ENCODE measurements at places on chromosomes 1 and 21. TPM values are rescaled to one million over a fixed set of nuclear protein-coding genes. Genes with fewer than 3 reads are reported as not detected.

PTPN22 gene
- 57.7 TPM for total RNA-seq

FLG gene
- not detected for total RNA-seq

GRCh38 chr1:41281334-41281733 lies 39.2 kb upstream of the SCMH1 start:
- H3K36me3 ChIP-seq = no peaks in the 10 kb centered on the region
- no peaks in the 10 kb centered on the region for H3K4me1 ChIP-seq
- DNase-seq = no peak
- H3K27ac ChIP-seq = no peak overlapping the region
- H3K27me3 ChIP-seq = peaks cover 10% of the 10 kb centered on the region

GRCh38 chr21:37534431-37534830 lies 167.9 kb downstream of the DYRK1A start:
- no peaks in the 10 kb centered on the region for H3K4me1 ChIP-seq
- H3K36me3 ChIP-seq = no peaks in the 10 kb centered on the region
- no peak for DNase-seq
- H3K4me3 ChIP-seq = no peak overlapping the region
- no peak overlapping the region for H3K27ac ChIP-seq
- H3K27me3 ChIP-seq = peaks cover 8% of the 10 kb centered on the region

IFI44 gene
- 7.6 TPM for total RNA-seq

DNA sequence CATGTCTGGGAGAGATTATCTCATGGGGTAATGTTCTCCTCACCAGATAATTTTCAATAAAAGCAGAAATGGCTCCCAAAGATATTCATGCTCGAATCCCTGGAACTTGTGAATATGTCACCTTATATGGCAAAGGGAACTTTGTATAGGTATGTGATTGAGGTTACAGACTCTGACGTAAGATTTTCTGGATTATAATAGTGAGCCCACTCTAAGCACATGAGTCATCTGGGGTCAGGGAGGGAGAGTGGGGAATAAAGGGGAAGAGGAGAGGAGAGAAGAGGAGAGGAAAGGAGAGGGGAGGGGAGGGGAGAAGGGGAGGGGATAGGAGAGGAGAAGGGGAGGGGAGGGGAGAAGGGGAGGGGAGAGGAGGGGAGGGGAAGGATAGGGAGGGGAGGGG lies 1193.9 kb downstream of the PLA2G4A start:
- H3K36me3 ChIP-seq = no peaks in the 10 kb centered on the region
- no peaks in the 10 kb centered on the region for H3K27me3 ChIP-seq
- no peak overlapping the region for H3K4me3 ChIP-seq
- H3K4me1 ChIP-seq = no peaks in the 10 kb centered on the region
- H3K27ac ChIP-seq = no peak overlapping the region
- no peak for DNase-seq

DNA sequence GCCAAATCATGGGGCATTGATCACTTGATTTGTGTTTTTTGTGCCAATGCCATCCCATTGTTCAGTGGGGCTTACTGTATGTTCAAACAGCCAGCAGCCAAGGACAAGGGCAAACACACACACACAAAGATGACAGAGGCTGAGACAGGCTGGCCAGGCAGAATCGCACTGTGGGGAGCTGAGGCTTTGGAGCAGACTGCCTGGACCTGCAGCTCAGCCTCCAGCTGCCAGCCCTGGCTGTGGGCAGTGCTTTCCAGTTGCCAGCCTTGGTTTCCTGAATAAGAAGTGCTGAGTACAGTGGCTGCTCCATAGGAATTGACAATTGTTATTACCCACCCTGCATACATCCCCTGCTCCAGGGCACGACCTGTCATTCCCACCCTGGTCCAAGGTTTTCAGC lies 16.9 kb upstream of the PCP4 start:
- H3K27me3 ChIP-seq = no peaks in the 10 kb centered on the region
- H3K4me3 ChIP-seq = no peak overlapping the region
- no peaks in the 10 kb centered on the region for H3K4me1 ChIP-seq
- H3K27ac ChIP-seq = no peak overlapping the region
- H3K36me3 ChIP-seq = no peaks in the 10 kb centered on the region
- DNase-seq = no peak

BCL2L15 gene
- total RNA-seq = 1.2 TPM

OR2T2 gene
- total RNA-seq = not detected

HTR1D gene
- not detected for total RNA-seq

- no peaks in the 10 kb centered on the region for H3K27me3 ChIP-seq
- H3K36me3 ChIP-seq = no peaks in the 10 kb centered on the region
- H3K27ac ChIP-seq = no peak overlapping the region
- H3K4me3 ChIP-seq = no peak overlapping the region
Measured at GRCh38 chr1:240414237-240414636, 197.7 kb downstream of the GREM2 start.

DNA sequence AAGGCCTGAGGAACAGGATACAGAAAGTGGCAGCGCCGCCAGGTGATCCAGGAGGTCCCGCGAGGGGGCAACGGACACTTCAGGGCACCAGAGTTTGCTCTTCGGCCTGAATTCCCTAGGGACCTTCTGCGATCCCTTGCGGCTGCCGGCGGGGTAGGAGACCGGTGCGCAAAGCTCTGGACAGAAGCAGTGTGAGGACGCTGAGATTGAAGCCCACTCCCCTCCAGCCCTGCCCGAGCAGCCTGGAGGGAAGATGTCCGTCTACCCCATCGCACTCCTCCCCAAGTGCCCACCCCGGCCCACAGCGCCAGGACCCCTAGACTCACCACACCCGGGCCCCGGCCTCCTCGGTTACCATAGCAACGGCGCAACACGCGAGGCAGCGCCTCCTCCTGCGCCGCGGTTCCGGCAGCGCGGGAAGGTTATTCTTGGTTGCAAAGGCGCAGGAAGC lies at the start of gene ANKRD45:
Gene ANKRD45 (minus strand): TSS at position 361 of the 451 bp plus-strand sequence. CDS start 10,433 bp downstream, outside the sequence.
- DNase-seq = peak; percentile 15
- H3K4me3 ChIP-seq = no peak within 1 kb of the TSS
- H3K27me3 ChIP-seq = peaks cover 14% of the 10 kb centered on the region
- H3K36me3 ChIP-seq = no peaks in the 10 kb centered on the region

AMY1A gene
- not detected for total RNA-seq

DNA sequence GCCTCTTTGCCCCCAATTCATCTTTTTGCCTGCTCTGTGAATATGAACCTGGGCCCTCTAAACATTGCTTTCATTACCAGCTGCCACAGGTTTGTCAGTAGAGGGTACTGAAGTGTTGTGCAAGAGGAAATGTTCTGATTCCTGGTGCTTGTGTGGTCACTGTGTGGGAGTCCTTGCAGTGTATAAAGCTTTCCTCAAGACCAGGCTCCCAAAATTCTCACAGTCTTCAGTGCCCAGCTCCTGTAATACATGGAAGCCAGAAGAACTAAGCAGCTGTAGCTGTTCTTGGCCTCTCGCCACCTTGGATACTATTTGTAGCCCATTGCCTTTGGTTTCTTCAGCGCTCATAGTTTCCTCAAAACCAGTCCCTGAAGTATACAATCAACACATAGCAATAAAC lies 1046.2 kb downstream of the BRINP3 start:
- DNase-seq = no peak
- H3K4me3 ChIP-seq = no peak overlapping the region
- H3K36me3 ChIP-seq = no peaks in the 10 kb centered on the region
- H3K27me3 ChIP-seq = no peaks in the 10 kb centered on the region
- H3K27ac ChIP-seq = no peak overlapping the region

DNA sequence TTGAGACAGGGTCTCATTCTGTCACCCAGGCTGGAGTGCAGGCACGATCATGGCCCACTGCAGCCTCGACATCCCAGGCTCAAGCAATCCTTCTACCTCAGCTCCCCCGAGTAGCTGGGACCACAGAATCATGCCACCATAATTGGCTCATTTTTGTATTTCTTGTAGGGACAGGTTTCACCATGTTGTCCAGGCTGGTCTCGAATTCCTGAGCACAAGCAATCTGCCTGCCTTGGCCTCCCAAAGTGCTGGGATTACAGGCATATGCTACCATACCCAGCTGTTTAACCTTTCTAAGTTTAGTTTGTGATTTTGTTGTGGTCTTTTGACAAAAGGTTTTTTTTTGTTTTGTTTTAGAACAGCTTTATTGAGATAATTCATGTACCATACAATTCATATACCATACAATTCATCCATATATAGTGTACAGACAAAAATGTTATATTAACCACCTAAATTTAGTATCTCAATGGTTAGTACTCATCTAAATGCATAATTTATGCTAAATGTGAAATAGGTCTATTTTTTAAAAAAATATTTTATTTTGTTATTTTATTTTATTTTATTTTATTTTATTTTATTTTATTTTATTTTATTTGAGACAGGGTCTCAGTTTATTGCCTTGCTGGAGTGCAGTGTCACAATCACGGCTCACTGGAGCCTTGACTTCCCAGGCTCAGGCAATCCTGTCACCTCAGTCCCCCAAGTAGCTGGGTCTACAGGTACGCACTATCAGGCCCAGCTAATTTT lies 8.9 kb downstream of the ZMPSTE24 start:
- peaks cover 45% of the 10 kb centered on the region for H3K36me3 ChIP-seq
- H3K27ac ChIP-seq = no peak overlapping the region
- no peak overlapping the region for H3K4me3 ChIP-seq
- DNase-seq = no peak
- H3K27me3 ChIP-seq = no peaks in the 10 kb centered on the region

- H3K4me1 ChIP-seq = no peaks in the 10 kb centered on the region
- no peaks in the 10 kb centered on the region for H3K36me3 ChIP-seq
- no peak overlapping the region for H3K4me3 ChIP-seq
- H3K27ac ChIP-seq = no peak overlapping the region
- no peaks in the 10 kb centered on the region for H3K27me3 ChIP-seq
Measured at GRCh38 chr1:105087506-105087905, 1337.8 kb downstream of the AMY1C start.

- no peak overlapping the region for H3K27ac ChIP-seq
- H3K4me1 ChIP-seq = no peaks in the 10 kb centered on the region
- H3K4me3 ChIP-seq = no peak overlapping the region
- H3K27me3 ChIP-seq = no peaks in the 10 kb centered on the region
- H3K36me3 ChIP-seq = no peaks in the 10 kb centered on the region
Measured at GRCh38 chr1:56972976-56973375, 7.2 kb upstream of the C8B start.

CR1 gene
- 3.7 TPM for total RNA-seq

RUNX3 gene
- 218 TPM for total RNA-seq

DNA sequence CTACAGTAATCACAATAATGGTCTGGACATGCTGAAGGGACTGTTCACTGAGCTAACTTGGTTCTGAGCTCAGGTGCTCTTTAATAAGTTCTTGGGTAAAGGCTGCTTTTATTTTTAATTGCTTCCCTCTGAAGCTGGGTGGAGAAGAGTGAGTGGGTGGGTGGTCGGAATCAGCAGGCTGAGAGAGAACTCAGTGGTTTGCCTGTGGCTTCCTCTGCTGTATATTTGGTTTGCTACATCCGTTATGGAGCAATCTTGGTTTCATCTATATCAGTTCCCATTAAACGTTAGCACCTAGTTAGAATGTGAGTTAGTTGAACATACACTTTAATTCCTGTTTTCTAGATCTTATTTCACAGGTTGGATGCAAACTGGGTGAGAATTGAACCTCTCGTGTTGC lies 23.3 kb downstream of the CNIH4 start:
- DNase-seq = peak; percentile 57
- no peak overlapping the region for H3K27ac ChIP-seq
- H3K4me1 ChIP-seq = peaks cover 82% of the 10 kb centered on the region

DNA sequence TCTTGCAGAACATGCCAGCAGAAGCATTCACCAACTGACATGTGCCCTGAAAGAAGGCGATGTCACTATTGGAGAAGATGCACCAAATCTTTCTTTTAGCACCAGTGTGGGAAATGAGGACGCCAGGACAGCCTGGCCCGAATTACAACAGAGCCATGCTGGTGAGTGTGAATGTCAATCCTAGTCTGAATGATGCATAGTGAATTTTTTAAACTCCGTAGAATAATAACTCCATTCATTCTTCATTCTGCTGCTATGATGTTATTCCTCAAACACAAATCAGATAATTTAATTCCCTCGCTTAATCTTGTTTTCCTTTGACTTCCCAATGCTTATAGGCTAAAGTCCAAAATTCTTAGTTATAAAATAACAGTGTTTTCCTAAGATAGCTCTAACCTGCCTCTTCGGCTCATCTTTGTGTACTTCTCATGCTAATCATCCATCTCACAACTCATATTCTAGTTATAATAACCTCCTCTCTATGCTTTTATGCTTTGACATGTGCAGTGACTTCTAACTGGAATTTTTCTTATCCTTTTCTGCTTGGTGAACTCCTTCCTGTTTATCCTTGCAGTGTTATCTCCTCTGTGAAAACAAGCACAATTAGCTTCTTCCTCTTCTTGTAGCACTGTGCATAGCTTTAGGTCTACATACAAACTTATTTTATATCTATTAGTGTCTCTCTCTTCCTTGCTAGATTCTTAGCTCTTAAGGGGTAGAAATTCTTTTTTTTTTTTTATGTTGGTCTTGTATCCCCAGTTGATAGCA lies 14.4 kb downstream of the SDCCAG8 start:
- H3K4me3 ChIP-seq = no peak overlapping the region
- H3K4me1 ChIP-seq = no peaks in the 10 kb centered on the region
- peaks cover 5% of the 10 kb centered on the region for H3K36me3 ChIP-seq
- peak overlapping the region; percentile 63 for H3K27ac ChIP-seq
- DNase-seq = no peak

AJAP1 gene
- total RNA-seq = not detected

DNA sequence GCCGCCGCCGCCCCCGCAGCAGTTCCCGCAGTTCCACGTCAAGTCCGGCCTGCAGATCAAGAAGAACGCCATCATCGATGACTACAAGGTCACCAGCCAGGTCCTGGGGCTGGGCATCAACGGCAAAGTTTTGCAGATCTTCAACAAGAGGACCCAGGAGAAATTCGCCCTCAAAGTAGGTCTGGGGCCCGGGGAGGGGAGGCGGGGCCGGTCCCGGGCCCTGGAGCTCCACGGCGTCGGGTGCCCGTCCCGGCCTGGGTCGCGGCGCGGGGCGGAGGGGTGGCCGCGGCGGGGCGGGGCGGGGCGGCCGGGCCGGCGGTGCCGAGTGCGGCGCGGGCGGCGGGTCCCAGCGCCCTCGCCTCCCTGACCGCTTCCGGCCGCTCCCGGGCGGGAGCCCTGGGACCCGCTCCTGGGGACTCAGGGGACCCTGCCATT lies 646 bp downstream of the MAPKAPK2 start:
- peak overlapping the region; percentile 85 for H3K27ac ChIP-seq
- no peaks in the 10 kb centered on the region for H3K36me3 ChIP-seq
- peaks cover 46% of the 10 kb centered on the region for H3K4me1 ChIP-seq

DNA sequence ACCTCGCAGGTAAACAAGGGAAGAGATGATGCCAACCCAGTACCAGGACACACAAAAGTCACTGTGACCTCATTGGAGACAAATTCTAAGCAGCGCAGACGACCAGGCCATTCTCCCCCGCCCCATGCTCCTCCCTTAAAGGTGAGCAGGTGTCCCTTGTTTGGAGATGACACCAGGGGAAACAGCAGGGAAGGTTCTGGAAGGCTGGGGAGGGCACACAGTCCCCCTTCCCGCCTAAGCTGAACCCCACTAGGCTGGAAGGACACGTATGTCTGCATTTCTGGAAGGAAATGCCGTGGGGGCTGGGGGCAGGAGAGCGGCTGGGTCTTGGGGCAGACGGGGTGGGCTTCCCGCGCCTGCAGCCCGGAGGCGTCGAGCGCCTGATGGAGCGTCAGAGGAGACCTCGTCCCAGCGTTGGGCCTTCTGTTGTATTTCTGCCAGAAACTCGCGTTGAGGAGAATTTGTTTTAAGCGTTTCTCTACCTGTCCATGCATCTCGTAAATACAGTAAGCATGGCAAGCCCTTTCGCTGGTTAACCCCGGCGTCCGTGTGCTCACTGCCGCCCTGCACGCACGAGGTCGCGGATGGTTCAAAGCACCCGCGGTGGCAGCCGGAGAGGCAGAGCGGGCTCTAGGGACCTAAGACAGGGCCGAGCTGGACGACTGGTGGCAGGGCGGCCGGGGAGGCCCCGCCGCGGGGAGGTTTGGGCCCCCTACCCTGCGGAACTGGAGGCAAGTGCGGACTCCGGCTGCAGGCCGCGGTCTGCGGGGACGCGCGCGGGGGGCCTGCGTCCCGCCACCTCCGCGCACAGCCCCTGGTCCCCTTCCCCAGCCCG lies 1.2 kb upstream of the LHX4 start:
- H3K36me3 ChIP-seq = no peaks in the 10 kb centered on the region
- no peak for DNase-seq
- peaks cover 24% of the 10 kb centered on the region for H3K4me1 ChIP-seq
- peaks cover 54% of the 10 kb centered on the region for H3K27me3 ChIP-seq
